ENCODE measurements at places on chromosomes 11 and 22.

- no peak for DNase-seq
Measured at GRCh38 chr22:30598986-30599385, 7.3 kb upstream of the PES1 start.

DNA sequence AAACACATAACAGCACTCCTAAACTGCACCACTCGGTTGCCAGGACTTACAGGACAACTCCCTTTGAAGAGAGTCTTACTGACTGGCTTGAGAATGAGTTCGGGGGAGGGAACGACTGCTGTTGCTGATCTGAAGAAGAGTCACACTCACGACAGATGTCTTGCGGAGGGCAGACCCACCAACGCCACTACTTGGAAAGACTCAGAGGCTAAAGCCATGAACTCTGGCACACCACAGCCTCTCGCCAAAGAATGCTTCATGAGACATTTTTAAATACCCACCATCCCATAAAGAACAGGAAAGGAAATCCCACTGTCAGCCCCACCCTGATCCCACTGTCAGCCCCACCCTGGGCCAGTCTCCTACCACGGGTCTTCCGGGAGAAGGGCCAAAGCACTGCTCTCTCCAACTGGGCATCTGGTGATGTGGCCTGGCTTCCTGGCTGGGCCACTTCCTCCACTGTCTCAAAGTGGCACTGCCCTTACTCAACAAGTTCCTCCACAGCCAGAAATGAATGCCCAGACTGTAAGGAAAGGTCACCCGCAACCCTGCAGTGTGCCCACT lies 73.6 kb downstream of the MICAL3 start:
- DNase-seq, result no peak

DNA sequence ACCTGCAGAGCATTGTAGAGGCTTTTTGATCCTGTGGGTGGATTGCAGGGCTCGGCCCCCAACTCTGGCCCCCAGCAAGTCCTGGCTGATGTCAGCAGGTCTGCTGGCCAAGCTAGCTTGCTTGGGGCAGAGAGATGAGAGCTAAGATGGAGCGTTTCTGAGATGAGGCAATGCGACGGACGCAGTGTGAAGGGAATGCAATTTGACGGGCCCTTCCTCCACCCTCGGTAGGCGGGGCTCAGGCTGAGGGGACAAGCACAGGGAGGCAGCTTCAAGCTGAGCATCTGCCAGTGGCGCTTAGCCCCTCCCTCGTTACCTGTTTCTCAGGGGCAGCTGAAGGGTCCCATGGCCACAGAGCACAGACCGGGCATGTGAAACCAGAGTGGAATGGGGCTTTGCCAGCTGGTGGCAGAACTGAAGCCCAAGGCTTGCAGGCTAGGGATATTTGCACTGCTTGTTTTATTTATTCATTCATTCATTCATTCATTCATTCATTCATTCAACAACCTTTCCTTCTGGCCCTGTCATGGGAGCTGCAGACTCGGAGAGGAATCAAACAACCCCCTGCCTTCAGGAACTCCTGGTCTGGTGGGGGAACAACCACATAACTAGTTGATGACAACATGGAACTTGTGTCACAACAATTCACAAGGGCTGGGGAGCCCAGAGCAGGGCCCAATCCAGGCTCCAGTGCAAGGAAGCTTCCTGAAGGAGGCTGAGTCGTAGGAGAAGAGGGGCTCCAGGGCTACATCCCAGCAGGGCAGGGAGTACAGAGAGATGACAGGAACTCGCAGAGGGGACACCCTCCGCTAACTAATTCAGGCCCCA lies 66.8 kb downstream of the THAP12 start:
- no peak for DNase-seq

DNA sequence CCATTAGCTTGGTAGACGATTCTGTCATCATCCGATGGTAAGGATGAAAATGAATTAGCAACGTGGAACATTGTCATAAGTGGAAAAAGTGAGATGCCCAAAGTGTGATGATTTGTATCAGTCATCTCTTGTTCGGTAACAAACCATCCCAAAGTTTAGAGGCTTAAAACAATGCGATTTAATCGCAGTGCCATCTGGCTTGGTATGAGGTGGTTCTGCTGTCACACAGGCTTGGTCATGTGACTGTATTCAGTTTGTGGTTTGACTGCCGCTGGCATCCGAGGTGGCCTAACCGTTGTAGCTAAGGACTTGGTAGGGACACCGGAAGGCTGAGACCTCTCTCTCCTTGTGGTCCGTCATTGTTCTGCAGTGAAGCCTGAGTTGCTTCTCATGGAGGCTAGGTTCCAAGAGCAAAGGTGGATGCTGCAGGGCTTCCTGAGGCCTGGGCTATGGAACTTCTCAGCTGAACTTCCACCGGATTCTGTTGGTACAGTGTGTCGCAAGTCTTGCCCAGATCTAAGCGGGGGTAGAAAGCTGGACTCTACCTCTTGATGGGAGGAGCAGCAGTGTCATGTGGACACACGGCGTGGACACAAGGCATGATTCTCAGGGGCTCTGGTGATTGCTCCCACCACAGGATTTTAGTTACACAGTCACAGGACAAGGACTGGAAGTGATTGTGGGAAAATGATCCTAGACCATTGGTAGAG lies 36.3 kb downstream of the BCR start:
- no peak for DNase-seq

GRCh38 chr11:68061508-68061907 lies 22.7 kb downstream of the TCIRG1 start:
- DNase-seq, result no peak

GRCh38 chr11:1844221-1845094 lies 5.7 kb downstream of the TNNI2 start:
- DNase-seq, result no peak

Measured in esophagus muscularis mucosa (tissue), 4 donors.